ENCODE measurements at places on chromosomes 4 and X.

DNA sequence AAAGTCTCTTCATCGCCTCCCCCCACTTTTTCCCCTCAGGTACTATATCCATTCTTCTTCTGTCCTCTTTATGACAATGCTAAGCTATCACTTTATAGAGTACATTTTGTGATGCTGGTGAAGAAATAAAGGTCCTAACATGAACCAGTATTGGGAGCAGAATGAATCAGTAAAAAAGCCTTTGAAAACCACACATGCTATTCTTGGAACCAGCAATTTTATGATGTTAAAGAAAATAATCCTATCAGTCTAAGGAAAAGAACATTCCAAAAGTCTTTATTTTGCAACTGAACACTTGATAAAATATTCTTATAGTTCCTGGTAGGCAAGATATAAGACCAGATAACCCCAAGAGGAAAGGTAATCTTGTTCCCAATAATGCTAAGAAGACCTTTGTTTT is 107.8 kb upstream of the MCF2 start:
- H3K4me3 ChIP-seq: no peak overlapping the region
- peaks cover 13% of the 10 kb centered on the region for H3K36me3 ChIP-seq
- no peak overlapping the region for H3K27ac ChIP-seq
- DNase-seq: no peak
- H3K4me1 ChIP-seq: peaks cover 8% of the 10 kb centered on the region

- H3K36me3 ChIP-seq: no peaks in the 10 kb centered on the region
- no peaks in the 10 kb centered on the region for H3K4me1 ChIP-seq
- DNase-seq: no peak
- peaks cover 6% of the 10 kb centered on the region for H3K27me3 ChIP-seq
Measured at GRCh38 chr4:118950929-118951570, 62.4 kb downstream of the SYNPO2 start.

GRCh38 chrX:15146515-15146914 is 123.4 kb downstream of the ASB9 start:
- no peak for DNase-seq
- no peak overlapping the region for H3K4me3 ChIP-seq
- peaks cover 19% of the 10 kb centered on the region for H3K27me3 ChIP-seq
- H3K4me1 ChIP-seq: peaks cover 14% of the 10 kb centered on the region
- H3K36me3 ChIP-seq: no peaks in the 10 kb centered on the region

- H3K27me3 ChIP-seq: peaks cover 6% of the 10 kb centered on the region
- H3K36me3 ChIP-seq: no peaks in the 10 kb centered on the region
- no peak overlapping the region for H3K27ac ChIP-seq
- no peak for DNase-seq
- H3K4me1 ChIP-seq: no peaks in the 10 kb centered on the region
Measured at GRCh38 chrX:134006484-134007161, 21.2 kb upstream of the GPC3 start.

DNA sequence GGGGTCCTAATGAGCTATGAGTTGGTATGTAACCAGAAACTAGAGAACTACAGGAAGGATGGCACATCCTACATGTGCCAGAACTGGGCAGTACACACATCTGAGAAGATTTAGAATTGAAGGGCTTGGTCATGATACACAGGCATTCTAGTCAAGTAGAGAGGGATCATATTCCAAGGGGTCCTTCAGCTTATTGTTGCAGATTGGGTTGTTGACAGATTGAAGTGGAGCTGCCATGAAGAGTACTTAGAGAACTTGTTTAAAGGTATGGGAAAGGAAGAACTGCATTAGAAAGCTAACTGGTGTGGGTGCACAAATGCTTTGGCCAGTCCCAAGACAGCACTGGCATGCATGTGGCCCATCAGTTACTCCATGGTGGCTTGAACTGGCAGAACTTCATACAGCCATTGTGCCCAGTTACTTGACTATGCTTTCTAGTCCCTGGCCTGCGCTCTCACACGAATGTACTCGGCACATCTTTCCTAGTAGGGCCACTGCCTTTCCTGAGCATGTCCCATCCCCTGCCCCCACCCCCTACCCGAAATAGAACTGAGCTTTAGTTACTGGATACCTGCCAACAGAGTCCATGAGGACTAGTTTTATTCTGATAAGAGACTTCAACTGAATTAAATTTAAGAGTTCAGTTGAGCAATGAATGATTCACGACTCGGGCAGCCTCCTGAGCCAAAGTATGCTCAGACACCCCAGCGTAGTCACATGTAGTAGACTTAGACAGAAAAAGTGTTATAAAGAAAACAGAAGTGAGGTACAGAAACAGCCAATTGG is 64.0 kb downstream of the CCNG2 start:
- H3K4me3 ChIP-seq: no peak overlapping the region
- H3K27me3 ChIP-seq: no peaks in the 10 kb centered on the region
- no peak overlapping the region for H3K27ac ChIP-seq
- DNase-seq: no peak
- H3K4me1 ChIP-seq: no peaks in the 10 kb centered on the region

GRCh38 chr4:134533068-134533467 is 331.5 kb upstream of the PABPC4L start:
- no peak for DNase-seq
- no peaks in the 10 kb centered on the region for H3K27me3 ChIP-seq
- no peaks in the 10 kb centered on the region for H3K36me3 ChIP-seq
